Activated CD4-positive, alpha-beta T cell treated with anti-CD3 and anti-CD28 coated beads, Interleukin-2, amount 50 U/mL, for 24 hours (primary cell): ENCODE measurements at places on chromosomes 1 and 21.

GRCh38 chr1:162660574-162660973 is 28.3 kb downstream of the DDR2 start:
- no peak for DNase-seq

DNA sequence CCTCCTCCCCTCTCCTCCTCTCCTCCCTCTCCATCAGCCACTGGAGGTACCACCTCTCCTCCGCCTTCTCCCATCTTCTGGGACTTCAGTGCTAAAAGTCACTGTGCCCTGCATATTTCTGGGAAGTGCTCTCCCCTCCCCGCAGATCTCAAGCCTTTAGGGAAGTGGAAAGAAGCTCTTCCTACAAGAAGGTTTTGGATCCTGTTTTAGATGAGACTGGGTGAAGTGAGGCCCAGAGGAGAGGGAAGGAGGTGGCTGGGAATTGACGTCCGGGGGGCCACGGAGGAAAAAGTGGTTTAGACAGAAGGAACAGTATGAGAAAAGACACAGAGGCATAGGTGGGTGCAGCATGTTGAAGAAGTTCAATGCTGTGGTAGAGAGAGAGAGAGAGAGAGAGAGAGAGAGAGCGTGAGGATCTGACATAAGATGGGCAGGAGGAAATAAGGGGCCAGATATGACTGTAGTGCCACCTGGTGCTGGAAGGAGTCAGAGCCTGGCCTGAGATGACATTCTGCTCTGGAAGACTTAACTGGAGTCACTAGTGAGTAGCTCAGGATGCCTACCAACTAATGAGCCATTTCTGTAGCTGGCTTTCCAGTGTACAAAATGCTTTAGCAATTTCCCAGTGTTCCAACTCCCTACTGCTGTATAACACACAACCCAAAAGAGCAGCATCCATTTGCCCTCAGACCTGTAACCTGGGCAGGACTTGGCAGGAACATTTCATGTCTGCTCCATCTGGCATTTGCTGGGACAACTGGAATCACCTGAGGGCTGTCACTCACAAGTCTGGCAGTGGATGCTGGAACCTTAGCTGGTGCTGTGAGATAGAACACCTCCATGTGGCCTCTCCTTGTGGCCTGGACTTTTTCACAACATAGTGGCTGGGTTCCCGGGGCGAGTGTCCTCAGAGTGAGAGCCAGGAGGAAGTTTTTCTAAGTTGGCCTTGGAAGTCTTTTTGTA is 16.6 kb upstream of the ZSCAN20 start:
- DNase-seq, result no peak

- DNase-seq, result no peak
Measured at GRCh38 chr21:33238565-33239255, 9.0 kb downstream of the IFNAR2 start.

DNA sequence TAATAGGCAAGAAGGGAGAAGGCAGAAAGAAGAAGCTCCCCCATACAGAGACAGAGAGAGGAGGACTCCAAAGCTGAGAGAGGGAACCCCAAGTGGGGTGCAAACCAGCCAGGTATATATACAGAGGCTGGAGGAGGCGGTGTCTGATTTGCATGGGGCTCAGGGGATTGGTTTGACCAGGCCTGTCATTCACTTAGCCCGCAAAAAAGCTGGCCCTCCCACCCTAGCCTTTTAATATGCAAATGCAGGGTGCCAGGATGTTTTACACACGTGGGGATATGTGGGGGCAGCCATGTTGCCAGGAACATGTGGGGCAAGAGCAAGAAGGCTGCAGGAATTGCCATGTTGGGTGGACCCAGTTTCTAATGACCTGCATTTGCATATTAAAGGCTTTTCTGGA is 37.0 kb upstream of the TENT5B start:
- no peak for DNase-seq

- no peak for DNase-seq
Measured at GRCh38 chr1:41874903-41875411, 43.8 kb downstream of the HIVEP3 start.

DNA sequence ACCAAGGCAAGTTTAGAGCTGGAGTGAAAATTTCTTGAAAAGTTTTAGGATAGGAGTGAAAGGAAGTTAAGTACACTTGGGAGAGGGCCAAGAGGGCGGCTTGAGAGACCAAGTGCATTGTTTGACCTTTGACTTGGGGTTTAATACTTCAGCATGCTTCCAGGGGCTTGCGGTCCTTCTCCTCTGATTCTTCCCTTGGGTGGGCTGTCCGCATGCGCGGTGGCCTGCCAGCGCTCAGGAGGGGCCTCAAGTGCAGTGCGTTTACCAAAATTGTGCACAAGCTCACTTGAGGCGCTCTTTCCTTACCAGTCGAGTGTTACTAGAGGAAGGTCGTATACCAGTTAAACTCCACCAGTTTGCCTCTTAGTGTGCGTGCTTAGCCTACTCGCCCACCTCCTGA is 91.3 kb upstream of the LYST start:
- DNase-seq, result no peak

GRCh38 chr1:192529811-192530210 is 45.8 kb upstream of the RGS1 start:
- DNase-seq, result no peak

DNA sequence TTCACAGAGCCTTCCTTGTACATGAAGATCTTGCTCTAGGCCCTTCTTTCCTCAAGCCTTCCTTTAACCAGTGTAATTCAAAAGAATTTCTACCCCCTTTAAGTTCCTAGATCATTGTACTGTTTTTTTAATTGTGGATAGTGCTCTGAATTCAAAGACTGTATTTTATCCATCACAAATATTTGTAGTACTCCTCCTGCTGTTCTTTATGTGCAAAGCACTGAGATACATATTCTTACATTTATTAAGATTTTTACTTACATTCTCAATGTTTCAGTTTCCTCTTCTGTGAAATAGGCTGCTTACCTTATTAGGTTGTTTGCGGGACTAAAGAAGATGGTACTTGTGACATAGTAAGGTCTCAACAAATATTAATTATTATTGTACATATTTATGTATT is 168.8 kb upstream of the PDE4B start:
- no peak for DNase-seq

- no peak for DNase-seq
Measured at GRCh38 chr1:6419804-6420453, at the start of gene HES2. Gene HES2 (minus strand): TSS chr1:6419919. CDS start chr1:6419820, 99 bp downstream.

DNA sequence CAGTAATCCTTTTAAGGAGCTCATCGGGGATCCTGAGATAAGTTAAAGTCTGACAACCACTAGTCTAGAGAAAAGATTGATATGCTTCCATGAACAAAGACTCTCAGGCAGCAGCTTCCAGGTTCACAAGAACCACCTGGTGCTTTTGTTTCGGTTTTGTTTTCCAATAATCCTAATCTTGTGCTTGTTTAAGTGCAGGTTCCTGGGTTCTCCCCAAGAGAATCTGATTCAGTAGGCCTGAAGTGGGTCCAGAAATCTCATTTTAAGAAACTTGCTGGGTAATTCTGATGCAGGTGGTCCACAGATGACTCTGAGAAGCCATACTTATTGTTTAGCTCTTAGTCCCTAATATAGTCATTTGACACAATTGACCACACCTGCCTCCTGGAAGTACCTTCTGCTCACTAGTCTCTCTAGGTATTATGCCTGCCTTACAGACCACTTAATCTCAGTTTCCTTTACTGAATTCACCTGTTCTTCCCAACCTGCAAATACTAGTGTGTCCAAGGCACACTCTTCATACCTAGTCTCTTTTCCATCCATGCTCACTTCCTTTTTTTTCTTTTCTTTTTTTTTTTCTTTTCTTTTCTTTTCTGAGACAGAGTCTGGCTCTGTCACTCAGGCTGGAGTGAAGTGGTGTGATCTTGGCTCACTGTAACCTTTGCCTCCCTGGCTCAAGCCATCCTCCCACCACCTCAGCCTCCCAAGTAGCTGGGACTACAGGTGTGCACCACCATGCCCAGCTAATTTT is 20.5 kb upstream of the FRRS1 start:
- DNase-seq, result no peak

GRCh38 chr1:41599912-41600311 is 115.4 kb upstream of the EDN2 start:
- no peak for DNase-seq

- no peak for DNase-seq
Measured at GRCh38 chr1:35565742-35566133, 7.4 kb upstream of the TFAP2E start.

DNA sequence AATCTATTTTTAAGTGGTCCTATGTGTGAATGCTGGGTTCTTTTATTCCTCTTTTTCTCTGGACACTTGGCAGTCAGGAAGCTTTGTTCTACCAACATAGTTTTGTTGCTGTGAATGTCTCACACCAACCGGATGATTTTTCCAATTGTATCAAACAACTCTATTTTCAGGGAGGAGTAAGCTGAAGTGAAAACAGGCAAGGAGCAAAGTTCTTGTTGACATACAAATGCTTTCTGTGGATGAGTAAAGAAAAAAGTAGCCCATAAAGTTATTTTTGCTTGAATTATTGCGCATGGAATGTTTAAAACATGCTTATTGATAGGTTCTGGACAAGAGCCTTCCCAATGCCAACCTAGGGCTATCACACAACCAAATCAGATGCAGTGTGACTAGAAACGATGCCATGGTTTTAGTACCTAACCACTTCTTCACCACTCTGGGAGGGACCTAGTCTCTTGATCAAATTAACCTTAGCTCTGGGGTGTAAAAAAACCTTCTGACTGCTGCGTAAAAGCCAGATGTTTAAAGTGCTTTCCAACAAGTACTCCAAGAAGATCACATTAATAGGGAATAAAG is 4.5 kb downstream of the IER5 start:
- DNase-seq, result no peak

DNA sequence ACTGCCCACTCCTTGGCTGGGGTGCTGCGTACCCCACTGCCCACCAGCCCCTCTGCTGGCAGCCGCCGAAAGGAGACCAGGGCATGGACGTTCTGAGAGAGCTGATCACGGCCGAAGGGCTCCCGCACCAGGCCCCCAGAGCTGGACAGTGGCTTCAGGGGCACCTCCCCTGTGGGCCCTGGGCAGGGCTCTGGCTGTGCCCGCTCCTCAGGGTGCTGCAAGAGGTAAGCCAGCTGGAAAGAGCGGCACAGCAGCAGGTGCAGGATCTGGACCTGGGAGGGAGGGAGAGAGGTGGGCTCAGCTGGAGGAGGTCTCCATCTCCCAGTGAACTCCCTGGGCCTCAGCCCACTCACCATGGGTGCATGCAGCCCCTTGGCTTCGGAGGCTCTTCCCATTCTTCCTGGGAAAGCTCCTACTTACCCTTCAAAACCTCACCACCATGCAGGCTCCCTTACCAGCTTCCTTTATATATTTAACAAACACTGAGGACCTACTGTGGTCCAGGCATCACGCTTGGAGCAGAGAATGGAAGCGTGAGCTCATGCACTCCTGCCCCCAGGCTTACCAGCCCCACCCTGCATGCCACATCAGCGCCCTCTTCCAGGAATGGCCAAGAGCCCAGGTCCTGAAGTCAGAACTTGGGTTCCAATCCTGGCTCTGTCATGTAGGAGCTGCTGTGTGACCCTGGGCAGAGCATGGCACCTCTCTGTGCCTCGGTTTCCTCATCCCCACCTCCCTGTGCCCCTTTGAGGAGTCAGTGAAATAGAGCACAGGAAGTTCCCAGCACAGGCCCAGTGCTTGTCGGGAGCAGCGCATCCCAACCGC is 6.8 kb upstream of the KIF17 start:
- DNase-seq, result no peak

DNA sequence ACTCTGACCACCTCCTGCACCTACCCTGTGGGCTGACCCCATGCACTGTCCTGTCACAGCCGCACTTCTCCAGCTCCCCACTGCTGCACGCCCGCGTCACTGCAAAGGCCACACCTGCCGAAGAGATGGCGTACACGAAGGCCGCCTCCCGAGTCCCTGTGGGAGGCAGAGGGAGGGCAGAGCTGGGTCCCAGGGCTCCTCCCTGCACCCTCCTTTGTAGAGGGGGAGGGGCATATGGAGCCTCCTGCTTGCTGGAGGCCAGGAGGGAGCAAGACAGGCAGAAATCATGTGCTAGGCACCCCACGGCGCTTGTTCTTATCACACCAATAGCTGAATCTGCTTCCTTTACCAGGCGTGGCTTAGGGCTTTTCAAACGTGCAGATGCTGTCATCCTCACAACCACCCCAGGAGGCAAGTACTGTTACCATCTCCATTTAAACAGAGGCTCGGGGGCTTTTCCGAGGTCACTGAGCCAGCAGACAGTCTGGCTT is 21.4 kb downstream of the WNT4 start:
- DNase-seq, result no peak

GRCh38 chr1:94683886-94684285 is 136.3 kb upstream of the SLC44A3 start:
- no peak for DNase-seq

- no peak for DNase-seq
Measured at GRCh38 chr1:175158170-175158591, 34.4 kb downstream of the KIAA0040 start.

GRCh38 chr21:41199588-41199987 is 31.6 kb downstream of the BACE2 start:
- DNase-seq, result no peak

GRCh38 chr1:10773376-10773775 is 23.1 kb downstream of the CASZ1 start:
- no peak for DNase-seq

DNA sequence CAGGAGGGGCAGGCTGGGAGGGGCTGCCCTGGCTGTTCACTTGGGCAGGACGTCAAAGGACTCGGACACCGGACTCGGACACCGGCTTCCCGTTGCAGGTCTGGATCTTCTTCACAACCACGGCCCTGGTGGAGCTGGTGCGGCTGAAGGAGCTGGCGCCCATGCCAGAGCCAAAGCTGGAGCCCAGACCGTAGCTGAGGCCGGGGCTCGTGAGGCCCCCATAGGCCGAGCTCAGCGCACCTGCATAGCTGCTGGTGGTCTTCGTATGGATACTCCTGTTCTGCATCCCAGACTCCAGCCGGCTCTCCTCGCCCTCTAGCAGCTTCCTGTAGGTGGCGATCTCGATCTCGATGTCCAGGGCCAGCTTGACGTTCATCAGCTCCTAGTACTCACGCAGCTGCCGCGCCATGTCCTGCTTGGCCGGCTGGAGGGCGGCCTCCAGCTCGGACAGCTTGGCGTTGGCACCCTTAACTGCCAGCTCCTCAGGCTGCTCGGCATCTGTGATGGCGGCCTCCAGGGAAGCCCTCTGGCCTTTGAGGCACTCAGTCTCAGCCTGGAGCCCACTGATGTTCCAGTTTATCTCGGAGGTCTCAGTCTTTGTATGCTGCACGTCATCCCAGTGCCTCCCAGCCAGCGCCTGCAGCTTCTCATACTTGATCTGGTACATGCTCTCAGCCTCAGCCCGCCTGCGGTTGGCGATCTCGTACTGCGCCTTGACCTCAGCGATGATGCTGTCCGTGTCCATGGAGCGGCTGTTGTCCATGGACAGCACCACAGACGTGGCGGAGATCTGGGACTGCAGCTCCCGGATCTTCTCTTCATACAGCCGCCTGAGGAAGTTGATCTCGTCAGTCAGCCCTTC is 15.1 kb upstream of the KLF17 start:
- no peak for DNase-seq

- DNase-seq, result no peak
Measured at GRCh38 chr1:240672132-240672811, 60.3 kb upstream of the GREM2 start.

DNA sequence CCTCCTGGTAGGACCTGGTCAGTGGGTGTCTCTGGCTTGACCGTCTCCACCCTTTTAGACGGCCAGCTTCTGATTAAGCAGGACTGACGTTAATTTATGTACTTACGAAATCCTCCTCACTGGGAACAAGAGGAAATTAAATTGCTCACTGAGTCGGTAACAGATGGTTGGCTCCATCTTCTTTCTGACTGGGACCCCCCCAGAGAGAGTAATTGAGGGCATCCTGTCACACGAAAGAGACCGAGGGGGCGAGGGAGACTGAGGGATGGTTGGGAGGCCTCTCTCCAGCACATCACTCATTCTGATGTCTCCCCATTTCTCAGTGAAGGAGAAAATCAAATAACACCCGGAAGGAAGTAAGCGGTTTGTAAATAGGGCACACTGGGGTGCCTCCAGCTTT is 104.8 kb downstream of the OMA1 start:
- no peak for DNase-seq
